Stimulated activated CD4-positive, alpha-beta T cell treated with anti-CD3 and anti-CD28 coated beads, Interleukin-1b, Interleukin-23, amount 100 ng/mL, for 1 hour (primary cell): ENCODE measurements at places on chromosomes 7 and 10.

DNA sequence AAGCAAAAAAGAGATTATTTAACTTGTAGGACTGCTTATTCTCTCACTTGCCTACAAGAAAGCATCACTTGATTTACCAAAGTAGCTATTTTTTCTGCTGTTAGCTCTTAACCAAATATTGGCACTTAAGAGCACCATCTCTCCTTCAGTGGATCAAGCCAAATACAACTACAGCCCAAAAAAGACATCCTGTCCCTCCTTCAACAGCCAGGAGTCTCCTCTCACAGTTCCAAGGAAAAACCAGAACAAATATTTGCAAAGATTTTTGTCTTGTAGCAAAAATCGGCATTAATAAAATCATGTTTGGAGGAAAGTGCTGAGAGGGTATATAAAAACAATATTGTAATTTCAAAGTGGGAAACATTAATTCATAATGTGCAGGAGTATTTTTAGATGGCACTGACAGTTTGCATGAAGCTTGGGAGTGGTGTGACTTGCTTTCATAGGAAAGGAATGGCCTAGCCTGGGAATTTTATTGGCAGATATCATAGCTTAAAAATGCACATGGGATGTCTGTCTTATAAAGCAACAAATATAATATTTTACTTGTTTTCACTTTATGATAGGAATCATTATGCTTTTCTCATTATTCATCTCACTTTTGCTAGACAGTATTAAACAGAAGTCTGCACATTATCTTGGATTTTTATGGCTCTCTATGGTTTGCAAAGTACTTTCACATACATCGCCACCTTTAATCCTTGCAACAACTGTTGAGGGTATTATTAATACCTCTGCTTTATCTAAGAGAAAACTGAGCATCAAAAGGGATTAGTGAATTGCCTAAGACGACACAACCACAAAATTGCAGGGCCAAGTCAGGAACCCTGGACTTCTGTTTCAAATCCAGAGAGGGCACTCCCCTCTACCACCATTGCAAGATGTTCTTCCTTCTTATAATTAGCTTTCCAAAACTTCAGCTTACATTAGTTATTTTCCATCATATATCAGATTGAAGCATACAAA, 103.5 kb downstream of the AGMO start:
- no peak for DNase-seq

DNA sequence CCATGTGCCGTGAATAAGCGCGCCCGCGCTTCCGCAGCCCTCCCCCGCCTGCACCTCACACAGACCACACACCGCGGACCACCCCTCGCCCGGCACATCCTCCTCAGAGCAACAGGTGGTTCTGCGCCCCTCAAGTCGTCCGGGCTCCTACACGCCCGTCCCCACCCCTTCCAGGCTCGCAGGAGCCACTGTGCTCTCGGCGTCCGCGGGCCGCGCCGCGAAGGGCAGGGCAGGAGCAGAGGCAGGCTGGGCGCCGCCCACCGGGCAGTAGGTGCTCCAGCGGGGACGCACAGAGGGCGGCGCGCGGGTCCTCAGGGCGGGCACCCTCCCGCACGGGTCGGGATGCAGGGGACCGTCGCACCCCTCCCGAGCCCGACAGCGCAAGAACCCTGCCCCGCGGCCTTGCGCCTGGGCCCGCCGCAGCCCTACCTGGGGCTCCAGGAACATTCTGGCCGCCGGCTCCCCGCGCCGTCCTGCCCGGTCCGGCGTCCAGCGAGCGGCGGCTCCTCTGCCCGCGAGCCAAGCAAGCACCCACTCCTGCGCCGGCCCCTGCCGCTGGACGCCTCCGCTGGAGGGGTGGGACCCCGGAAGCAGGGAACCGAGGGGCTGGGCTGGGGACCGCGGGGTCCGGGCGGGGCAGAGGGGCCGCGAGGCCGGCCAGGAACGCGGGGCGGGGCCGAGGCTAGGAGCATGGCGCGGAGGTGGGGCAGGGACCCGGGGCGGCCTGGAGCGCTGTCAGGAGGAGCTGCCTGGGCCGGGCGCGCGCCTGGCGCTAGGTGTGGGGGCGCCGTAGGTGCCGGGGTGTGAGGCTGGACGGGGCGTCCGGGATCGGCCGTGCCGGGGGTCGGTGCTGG, 37.4 kb downstream of the RASGEF1A start:
- DNase-seq: no peak

DNA sequence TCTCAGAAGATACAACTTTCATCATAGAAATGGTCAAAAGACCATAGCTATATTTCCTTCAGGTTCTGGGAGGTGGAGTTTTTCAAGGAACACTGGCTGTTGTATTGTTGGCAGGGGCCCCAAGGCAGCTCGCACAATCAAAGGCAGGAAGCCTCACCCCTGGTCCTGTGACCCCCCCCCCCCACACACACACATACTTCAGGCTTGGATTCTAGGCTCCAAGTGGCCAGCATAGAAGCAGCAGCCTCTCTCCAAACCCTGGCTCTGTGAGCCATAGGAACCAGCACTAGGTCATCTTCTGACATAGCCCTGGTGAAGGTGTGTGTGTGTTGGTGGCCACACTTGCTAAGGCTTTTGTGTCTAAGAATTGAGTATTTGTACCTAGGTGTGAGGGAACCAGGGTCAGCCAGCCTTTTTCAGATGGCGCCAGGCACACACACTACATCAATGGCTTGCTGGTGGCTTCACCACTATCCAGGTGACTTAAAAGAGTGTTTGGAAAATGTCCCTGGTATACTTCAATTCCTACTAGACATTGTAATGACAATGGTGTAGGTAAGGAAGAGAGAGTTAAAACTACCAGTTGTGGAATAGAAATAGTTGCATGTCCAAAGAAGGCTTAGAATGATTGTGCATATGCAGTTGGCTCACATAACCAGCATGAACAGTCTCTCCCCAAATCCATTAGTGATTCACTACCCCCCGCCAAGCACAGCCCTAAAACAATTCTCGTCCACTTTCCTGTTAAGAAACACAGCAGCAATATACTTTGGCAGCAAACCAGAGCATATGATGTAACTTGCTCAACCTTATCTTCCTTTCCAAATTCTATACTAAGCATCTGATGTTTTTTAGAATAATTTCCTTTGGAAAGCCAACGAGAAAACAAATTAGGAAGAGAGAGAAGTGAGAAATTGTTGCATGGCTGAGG, 91.3 kb downstream of the AVL9 start:
- DNase-seq: no peak

- no peak for DNase-seq
Measured at GRCh38 chr10:124175701-124176348, 82.4 kb upstream of the CHST15 start.

- DNase-seq: no peak
Measured at GRCh38 chr7:12968836-12969422, 281.5 kb downstream of the ARL4A start.

DNA sequence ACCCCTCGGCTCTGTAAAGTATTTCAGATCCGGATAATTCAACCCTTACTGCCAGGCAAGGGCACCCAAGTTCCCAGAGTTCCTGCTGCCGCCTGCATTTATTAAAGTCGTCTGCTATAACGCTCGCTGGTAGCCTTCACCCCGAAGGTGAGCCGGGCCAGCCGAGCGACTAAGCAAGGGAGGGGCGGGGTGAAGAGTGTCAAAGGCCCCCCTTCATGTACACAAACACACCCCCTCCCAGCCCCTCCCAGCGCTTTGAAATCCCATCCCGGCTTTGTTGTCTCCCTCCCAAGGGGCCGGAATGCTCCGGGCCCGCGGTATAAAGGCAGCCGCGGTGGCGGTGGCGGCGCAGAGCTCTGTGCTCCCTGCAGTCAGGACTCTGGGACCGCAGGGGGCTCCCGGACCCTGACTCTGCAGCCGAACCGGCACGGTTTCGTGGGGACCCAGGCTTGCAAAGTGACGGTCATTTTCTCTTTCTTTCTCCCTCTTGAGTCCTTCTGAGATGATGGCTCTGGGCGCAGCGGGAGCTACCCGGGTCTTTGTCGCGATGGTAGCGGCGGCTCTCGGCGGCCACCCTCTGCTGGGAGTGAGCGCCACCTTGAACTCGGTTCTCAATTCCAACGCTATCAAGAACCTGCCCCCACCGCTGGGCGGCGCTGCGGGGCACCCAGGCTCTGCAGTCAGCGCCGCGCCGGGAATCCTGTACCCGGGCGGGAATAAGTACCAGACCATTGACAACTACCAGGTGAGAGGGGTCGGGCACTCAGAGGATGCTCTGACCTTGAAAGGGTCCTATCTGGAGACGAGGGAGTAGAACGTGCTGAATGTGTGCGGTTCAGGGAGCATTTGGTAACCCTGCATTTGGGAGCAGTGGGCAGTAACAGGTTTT, at the start of gene DKK1:
TSS of gene DKK1 (plus strand) at position 349 of the 889 bp plus-strand sequence. CDS start at position 503, 154 bp downstream.
- no peak for DNase-seq

DNA sequence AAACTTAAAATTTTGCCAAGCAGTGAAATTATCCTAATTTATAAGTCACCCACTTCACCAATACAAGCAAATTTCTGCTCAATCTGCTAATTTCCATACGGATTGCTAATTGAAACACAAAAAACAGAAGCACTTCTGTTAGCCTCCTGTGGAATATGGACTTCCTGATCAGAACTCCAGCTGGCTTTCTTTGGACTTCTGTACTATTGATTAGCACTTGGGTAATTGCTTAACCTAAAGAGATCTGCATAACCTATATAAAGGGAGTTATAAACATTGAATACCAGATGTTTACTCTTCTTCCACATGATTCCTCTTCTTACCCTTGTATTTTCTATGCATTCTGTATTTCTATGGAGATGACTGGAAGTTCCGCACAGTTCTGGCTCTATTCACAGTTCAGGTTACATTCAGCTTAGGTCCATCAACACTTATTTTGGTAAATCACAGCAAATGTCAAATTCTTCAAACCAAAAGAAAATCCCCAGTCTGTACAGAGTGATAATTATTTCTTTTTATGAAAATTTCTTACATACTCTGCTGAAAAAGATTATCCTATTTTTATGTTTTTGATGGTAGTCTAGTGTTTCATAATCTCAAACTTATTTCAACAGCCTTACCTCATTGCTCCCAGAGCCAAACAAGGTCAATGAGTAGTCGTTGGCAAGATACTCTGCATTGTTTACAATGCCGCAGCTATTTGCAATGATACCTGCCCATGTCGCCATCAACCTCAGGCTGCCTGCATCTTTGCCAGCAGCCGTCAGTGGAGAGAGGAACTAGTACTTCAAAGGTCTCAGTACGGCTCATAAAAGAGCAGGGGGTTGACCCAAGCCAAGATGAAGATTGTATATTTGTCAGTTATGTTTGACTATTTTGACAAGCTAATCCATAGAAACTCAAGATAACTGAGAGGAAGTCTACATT, 225.6 kb downstream of the AHR start:
- DNase-seq: no peak

GRCh38 chr7:99143521-99143852, 421 bp downstream of the SMURF1 start:
- DNase-seq: no peak

GRCh38 chr10:87864496-87865059, 1.2 kb downstream of the PTEN start:
- no peak for DNase-seq

DNA sequence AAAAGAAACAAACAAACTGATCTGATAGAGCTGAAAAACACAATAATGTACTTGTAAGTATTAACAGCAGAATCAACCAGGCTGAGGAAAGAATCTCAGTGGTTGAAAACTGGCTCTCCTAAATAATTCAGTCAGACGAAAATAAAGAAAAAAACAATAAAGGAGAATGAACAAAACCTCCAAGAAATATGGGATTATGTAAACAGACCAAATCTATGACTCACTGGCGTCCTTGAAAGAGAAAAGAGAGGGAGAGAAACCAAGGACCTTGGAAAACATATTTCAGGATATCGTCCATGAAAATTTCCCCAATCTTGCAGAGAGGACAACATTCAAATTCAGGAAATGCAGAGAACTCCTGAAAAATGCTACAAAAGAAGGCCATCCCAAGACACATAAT, 62.9 kb downstream of the FBXL13 start:
- DNase-seq: no peak

GRCh38 chr7:30240106-30240800, 44.1 kb upstream of the ZNRF2 start:
- DNase-seq: no peak

- no peak for DNase-seq
Measured at GRCh38 chr10:31694929-31695837, 233.4 kb downstream of the ARHGAP12 start.

DNA sequence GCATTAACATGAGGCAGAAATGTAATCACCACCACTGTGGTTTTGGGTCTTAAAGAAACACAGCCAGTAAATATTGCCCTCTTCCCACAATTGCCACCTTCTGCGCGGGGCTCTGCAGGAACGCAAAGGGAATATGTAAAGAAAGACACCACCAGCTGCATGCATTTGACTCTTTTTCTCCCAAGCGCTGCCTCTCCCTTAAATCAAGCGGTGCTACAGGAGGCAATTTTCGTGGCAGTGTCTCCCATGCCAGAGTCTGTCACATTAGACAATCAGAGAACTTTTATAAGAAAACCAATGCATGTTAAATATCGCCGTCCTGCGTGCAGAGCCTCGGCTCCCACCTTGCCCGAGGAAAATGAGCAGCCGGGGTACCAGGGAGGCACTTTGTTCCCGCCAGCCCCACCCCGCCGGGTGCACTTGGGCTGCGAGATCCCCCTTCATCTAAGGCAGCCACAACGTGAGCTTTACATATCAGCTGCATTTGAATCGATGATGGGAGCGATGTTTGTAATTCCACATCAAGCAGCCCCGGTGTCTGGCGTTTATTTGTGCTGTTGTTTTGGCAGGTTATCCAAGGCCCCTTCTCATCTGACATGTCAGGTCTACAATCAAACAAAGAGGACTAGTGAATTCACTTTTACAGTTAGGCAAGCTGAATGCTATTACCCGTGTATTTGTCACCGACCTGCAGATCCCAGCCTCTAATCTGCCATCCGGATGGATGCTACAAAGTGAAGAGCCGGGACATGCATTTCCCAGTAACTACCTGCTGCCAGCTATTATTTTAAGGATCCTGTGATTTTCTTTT, 72.3 kb upstream of the MGMT start:
- DNase-seq: no peak

DNA sequence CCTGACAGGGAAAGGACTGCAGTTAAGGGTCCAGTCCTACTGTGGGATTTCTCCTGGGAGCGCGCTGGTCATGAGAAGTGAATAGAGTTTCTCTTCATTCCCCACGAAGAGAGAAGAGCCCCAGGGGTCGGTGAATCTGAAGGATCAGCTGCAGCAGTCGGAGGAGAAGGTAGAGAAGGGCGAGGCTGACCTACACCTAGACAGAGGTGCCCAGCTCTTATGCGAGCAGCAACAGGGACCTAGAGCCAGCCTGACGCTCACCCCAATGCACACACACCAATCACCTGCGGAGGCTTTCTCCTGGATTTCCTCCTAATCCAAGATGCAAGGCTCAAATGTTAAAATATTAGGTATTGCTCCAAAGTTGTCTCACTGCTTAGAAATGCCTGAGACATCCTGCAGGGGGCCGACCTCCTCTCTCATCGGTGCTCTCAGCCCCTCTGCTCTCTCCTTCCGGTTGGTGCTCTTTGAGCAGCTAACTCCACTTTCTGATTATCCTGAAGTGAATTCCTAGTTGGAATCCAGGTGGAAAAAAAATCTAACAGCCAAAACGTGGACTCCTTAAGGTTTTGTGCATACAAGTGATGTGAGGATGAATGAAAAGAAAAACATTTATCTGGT, 176.4 kb downstream of the AHR start:
- DNase-seq: no peak

- DNase-seq: no peak
Measured at GRCh38 chr7:84149573-84149972, 45.0 kb downstream of the SEMA3A start.

- no peak for DNase-seq
Measured at GRCh38 chr7:123210986-123211385, 11.2 kb upstream of the SLC13A1 start.
